Esophagus muscularis mucosa (tissue), 4 donors: ENCODE measurements at places on chromosomes 12 and 14.

DNA sequence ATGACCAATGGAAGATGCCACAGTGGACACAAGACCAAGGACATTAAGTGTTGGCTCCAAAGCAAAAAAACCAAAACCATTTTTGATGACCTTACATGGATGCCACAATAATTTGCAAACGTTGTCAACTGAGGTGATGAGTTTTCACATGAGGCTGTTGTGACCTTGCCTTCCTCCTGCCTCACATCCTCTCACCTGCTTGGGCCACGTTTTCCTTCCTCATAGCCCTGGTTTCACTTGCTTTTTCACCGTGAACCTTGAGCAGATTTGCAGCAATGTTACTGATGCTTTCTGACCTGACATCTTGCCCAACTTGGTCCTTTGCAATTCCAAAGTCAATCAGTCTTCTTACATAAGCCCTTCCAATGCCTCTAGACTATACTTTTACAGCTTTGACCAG, 3.7 kb downstream of the KRT6B start:
- peak; percentile 29 for DNase-seq

DNA sequence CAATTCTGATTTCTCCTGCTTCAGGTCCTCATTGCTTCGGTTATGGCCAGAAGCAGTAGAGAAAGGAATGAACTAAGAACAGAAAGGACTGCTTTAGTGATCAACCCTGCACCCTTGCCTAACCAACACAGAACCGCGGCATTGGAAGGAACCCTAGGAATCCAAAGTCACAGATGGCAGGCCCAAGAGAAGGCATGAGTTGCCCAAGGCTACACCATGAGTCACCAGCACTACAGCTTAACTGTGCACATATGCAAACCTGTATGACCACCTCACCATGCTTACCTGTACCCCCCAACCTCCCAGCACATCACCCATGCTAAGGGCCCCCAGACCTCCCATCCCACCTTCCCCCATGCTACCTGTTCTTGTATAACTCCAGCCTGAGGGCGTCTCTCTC, 25.9 kb upstream of the BLTP3B start:
- DNase-seq = no peak

DNA sequence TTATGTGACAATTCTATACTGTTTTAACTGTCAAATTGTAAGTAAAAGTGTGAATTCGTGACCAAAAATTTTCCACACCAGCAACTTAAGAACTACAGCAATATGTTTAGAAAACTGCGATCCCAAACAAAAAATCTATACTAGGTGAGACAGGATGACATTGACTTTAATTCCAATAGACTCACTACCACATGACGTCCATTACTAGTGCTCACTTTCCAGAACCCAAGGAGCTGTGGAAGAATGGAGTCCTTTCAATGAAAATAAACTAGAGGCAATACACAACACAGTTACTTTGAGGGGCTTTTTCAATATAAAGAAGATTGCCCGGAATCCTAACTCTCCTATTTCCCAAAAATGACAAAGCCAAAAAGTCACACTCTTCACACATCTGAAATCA, 1.4 kb downstream of the EPS8 start:
- no peak for DNase-seq

GRCh38 chr14:106044949-106045596, 518.7 kb downstream of the TMEM121 start:
- no peak for DNase-seq

- no peak for DNase-seq
Observed at GRCh38 chr12:120830052-120830940, 73.9 kb downstream of the SPPL3 start.
